ENCODE measurements at places on chromosomes 2 and 18.

DNA sequence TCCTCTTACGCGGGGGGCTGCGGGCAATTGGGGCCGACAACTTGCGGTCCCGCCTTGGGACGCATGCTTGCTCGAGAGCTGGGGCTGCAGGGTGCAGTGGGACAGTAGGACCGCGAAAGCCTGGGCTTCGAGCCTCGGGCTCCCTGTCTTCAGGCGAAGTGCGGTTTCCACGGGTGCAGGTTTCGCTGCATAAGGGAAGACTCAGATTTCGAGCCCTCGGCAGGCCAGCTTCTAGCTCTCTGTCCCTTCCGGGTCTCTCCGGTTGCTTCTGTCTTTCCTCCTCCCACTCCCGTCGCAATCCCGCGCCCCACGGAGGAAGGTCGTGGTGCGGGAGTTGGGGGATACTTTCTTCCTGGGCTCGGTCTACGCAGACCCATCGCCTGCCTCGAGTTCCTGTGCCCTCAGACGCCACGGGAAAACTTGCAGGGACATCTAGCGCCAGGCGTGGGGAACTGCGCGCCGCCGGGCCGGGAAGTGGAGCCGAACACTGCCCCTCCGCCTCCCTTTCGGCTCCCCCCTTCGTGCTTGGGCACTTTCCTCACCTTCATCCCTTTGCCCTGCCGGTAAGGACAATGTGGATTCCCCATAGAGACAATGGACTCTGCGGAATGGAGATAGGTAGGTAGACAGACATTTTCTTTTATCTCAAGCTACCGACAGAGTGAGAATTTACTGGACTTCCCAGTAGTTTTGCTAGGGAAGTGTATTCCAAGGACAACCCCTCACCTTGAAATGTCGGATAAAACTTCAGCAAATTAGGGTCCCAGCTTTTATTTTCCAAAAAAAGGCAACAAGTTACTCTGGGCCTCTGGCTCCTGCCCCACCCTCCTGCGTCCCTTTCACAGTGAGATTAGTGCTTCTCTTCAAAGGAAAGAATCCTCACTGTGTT lies 4.2 kb upstream of the HOXD13 start:
- DNase-seq, result peak; percentile 46

DNA sequence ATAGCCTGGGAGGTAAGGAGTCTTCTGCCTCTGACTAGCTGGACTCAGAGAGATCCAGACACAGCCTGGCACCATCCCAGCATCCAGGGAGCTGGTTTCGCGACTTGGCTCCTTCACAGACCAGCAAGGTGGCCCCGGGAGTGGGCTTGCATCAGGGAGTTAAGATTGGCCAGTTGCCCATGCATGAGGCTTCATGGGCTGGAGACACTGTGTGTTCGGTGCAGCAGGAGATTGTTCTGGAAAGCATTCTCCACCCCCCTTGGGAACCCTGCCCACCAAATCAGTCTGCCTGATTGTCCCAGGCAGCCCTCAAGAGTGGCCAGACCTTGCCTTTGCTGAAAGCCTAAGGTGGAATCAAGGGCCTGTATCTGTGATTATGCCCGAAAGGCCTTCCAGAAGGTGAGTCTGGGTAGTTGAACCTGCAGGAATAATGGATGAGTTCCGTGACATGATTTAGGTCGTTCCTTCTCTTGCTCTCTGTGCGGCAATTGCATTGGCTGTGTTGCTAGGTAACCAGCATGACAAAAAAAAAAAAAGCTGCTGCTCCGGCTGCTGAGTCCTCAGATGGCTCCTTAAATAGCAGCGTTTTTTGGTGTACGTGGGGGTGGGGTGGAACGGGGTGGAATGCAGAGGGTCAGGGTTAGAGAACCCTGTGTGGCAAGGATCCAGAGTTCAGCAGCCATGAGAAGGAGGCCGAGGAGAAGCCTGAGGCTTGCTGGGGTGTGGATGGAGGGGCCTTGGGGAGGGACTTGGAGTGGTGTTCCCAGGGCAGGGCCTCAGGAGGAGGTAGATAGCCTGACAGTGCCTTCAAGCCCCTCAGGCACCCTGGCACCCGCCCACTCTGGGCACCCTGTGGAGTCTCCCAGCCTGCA lies 93.0 kb upstream of the MCFD2 start:
- peak; percentile 82 for DNase-seq

DNA sequence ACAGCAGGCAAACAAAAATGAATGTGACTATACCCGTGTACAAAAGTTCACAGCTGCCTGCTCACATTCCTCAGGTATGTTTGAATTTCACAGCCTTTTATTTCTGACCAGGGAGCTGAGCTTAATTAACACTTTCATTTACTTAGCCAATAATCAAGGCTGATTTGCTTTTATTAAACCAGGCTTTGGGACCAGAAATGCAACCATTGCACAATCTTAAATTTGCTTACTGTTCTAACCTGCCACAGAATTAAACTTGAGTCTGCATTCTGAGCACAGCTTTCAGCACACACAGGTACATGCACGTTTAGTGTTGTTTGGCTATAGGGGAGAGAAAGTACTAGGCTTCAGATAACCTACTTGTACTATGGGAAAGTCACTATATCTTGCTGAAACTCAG lies 372.4 kb upstream of the ATP5MC3 start:
- DNase-seq, result no peak

DNA sequence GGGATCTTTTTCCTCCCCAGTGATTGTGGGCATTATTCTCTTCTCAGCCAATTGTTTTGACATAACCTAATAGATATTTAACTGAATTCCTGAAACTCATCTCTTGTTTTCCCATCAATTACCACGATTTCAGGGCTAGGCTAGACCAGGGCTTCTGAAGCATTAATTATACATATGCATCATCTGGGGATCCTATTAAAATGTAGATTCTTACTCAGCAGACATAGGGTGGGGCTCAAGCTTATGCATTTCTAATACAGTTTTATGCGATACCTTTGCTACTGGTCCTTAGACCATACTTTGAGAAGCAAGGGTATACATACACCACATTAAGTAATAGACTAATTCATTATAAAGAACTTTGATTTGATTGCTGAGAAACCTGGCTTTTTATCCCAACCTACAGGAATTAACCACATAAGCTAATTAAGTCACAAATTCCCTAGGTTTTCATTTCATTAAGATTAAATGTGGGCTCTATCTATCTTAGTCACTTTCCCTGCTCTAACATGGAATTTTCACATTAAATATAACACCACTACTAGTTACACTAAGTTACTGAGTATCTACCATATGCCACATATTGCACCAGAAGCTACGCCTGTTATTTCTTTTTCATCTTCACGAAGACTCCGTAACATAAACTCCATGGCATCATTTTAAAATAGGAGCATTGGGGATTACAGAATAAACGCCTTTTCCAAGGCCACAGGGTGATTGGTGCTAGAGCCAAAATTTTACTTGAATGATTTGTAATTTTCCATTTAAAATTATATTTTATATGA lies 417.5 kb downstream of the DPP10 start:
- no peak for DNase-seq

DNA sequence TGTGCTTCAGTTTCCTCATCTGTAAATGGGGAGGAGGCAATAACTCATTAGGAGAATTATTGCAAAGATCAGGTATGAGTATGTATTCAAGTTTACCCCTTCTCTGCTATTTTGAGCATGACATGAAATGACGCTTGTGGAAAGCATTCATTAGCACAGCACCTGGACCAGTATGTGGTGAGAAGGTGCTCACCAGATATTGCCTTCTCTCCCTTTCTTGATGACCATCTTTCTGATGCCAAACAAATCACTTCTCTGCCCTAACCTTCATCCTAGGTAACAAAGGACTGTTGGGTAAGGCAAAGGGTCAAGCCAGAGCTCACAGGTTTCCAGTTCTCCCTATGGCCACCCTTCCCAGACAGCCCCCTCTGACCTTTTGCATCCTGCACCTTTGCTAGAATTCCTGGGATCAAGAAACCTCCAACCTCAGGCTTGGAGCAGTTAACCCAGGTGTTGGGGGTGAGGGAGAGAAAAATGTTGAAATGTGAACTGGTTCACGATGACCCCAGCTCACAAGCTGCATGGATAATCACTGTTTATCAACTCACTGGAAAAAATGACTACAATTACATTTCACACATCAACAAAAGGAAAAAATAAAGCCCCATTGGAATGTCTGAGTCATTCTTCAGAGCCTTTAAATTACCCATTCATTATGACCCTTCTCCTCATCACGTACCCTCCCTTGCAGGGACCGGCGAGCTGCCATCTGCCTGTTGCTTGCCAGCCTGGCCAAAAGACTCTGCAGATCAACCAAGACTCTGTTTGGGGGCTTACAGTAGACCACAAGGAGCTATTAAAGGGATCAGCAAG lies 41.6 kb downstream of the LBH start:
- DNase-seq, result peak; percentile 66

DNA sequence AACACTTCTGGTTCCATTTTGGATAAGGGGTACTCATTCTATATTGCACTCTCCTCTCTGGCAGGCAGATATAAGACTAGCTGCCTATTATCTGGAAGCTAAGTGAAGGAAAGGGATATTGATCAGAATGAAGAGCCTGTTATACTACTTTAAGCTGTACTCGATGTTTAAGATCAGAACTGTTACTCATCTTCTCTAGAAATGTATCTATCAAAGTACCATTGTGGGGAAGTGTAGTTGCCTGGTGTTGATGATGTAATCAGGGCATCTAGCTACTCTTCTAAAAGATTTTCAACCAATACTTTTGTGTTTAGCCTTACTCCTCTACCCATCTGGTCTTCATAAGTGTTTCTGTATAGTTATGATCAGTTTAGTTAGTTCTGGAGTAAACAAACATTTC lies 5.8 kb downstream of the CAMKMT start:
- DNase-seq, result no peak

DNA sequence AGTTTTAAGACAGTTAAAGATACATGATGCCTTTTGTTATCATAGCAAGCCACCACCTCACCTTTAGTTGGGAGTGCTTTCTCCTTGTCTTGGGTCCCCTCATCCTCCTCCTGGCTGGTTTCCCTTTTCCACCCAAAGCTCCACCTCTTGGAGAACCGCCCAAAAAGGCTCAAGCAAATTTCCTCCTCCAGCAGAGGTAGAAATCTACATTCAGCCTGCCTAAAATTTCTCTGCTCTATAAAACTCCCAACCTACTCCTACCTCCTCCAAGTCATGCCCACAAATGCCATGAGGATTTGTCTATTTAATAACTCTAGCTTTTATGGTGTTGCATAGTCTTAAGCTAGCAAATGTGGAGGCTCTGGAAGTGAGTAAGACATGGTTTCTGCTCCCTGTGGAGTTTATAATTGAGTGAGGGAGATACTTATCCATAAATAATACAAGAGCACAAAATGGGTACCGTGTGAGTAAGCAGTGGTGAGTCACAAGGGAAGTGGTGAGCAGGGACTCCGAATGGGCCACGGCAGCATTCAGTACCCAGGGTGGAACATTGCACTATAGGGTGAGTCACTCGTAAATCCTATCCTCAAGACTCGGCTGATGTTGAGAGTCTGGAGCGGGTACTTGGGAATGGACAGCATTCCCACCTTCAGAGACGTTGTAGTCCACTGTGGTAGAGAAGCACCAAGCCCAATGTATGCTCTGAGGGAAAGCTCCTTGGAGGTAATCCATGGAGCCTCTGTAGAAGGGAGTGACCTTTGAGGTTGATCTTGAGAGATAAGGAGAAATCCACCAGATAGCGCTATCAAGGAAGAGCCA lies 146.3 kb downstream of the RTN4 start:
- DNase-seq, result peak; percentile 92

DNA sequence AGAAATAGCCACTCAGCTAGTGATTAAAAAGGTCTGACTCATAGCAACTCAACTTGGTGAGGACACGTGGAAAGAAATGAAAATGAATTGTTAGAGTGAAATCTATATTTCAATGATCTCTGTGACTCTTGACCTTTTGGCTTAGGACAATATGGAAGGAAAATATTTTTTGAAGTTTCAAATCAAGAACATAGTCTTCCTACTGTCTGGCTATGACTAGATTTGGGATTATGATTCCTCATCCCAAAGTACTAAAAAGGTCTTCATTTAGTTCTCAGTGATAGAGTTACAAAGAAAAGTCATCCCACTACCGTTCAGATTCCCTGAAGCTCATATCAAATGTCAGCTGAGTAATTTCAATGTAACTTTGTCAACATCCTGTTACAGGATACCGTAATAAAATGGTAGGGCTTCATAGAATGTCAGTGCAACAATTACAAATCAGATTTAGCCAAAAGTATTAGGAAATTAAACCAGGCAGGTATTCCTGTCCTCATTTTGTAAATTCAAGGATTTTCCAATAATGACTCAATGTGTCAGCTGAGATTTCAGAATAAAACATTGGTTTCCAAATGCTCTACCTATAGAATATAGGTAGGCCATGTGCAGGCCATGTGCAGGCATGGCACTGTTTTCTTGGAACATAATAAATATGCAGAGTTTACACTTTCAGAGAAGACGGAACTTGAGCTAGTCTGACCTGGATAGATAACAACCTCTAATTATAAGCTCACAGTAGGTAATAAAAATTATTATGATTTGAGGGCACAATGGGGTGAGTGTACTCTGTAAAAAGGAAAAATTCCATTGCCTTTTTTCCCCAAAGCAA lies 36.0 kb downstream of the ANKRD29 start:
- peak; percentile 27 for DNase-seq

- DNase-seq, result no peak
These were observed 432.7 kb upstream of the RAB12 start for GRCh38 chr18:8176554-8176953.

DNA sequence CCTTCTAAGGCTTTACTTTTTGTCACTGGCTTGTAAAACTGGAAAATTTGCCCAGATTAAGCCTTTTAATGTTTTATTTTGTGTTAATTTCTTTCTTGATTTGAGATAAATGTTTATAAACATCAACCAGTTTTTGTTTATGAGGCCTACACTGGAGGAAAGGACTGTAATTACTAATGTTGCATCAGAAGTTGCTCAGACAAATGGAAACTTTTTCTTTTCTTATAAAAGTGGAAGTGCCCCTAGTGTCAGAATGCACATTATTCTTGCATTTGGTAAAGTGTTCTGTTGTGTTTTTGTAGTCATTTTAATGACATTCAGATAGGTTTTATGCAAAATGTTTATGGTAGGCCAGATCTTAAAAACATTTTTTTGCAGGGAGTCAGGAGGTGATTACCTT lies 25.3 kb downstream of the LCLAT1 start:
- DNase-seq, result no peak

- no peak for DNase-seq
These were observed 120.6 kb downstream of the CAPN13 start for GRCh38 chr2:30686669-30687068.

DNA sequence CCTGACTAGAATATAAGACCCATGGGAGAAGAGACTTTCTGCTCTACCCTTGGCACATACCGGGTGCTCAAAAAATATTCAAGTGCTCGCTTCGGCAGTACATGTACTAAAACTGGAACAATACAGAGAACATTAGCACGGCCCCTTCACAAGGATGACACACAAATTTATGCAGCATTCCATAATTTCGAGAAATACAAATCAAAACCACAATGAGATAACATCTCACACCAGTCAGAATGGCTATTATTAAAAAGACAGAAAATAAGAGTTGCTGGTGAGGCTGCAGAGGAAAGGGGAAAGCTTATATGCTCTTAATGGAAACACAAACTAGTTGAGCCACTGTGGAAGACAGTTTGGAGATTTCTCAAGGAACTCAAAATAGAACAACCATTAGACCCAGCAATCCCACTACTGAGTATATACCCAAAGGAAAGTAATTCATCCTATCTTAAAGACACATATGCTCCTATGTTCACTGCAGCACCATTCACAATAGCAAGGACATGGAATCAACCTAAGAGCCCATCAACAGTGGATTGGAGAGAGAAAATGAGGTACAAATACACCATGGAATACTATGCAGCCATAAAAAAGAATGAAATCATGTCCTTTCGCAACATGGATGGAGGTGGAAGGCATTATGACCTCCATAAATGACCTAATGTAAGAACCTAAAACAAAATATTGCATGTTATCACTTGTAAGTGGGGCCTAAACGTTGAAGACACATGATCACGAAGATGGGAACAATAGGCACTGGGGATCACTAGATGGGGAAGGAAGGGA lies 71.6 kb upstream of the CYP1B1 start:
- DNase-seq, result peak; percentile 85
